ENCODE measurements at places on chromosomes 13 and 19.

DNA sequence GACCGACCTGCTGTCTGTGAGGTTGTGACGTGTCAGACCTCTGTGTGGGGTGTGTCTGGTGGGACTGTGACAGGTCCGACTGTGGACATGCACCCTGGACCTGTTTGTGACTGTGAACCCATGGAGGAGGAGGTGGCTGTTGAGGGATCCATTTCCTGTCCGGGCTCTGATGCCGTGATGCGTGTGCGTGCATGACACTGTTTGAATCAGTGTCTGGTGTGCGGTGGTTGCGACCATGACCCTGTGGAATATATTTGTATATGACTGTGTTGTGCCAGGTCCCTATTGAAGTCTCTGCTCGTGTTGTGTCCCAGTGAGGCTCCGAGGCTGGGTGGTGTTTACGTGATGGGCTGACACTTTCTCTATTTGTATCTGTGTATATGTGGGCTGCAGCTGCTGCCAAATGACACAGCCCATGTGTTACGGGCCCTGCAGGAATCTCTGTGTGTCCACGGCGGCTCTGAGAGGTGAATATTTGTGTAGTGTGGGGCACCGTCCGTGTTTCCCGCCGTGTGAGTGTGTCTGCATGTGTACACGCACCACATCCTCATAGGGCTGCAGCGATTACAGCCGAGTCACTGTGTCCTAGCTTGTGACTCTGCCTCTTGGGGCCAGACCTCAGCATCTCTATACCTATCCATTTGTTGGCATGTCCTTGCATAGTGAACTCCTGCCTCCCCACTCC lies 18.3 kb downstream of the CCDC97 start:
- DNase-seq, result no peak

- DNase-seq, result no peak
These were observed at the start of gene MYH14 for GRCh38 chr19:50203281-50204080. Gene MYH14 (plus strand): TSS chr19:50203622. CDS start chr19:50210366, 6,744 bp downstream.

- no peak for DNase-seq
These were observed 397.8 kb downstream of the SLITRK5 start for GRCh38 chr13:88068975-88069374.

GRCh38 chr19:1275976-1276627 lies 772 bp downstream of the FAM174C start:
- DNase-seq, result no peak

DNA sequence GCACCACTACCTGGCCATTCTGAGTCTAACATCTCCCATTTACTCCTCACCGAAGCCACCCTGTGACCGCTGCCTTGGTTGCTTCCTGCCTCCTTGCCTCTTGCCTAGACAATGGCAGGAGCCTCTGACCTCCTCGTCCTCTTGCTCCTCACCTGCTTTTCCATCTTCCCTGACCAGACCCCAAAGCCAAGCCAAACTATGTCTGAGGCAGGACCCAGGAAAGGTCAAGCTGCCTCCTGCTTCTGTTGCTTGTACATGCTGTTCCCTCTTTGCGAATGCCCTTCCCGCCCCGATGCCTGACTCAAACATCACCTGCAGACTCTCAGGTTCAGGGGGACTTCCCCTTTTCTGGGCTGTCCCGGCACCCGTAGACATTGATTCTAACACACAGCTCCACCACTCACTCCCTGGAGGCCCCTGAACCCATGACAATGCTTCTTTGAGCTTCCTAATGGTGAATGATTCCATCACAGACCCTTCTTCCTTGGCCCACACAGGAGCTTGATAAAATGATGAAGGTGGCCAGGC lies 60.8 kb downstream of the F2RL3 start:
- DNase-seq, result no peak

DNA sequence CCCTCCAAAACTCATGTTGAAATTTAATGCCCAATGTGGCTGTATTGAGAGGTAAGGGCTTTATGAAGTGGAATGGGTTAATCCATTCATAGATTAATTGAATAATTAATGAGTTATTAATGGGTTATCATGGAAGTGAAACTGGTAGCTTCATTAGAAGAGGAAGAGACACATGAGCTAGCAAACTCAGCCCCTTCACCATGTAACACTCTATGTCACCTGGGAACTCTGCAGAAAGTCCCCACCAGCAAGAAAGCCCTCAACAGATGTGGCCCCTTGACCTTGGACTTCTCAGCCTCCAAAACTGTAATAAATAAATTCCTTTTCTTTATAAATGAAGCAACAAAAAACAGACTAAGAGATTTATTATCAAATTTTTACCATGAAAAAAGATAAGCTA lies 223.5 kb downstream of the KLF12 start:
- no peak for DNase-seq

- no peak for DNase-seq
These were observed 32.9 kb upstream of the SLC7A9 start for GRCh38 chr19:32902448-32902847.

GRCh38 chr19:28899703-28900102 lies 313.2 kb downstream of the UQCRFS1 start:
- DNase-seq, result no peak

GRCh38 chr19:30003866-30004265 lies 61.8 kb downstream of the URI1 start:
- no peak for DNase-seq

GRCh38 chr13:63190742-63191141 lies 1775.1 kb upstream of the PCDH20 start:
- DNase-seq, result no peak

- DNase-seq, result no peak
These were observed 941.3 kb upstream of the PCDH20 start for GRCh38 chr13:62356977-62357376.

DNA sequence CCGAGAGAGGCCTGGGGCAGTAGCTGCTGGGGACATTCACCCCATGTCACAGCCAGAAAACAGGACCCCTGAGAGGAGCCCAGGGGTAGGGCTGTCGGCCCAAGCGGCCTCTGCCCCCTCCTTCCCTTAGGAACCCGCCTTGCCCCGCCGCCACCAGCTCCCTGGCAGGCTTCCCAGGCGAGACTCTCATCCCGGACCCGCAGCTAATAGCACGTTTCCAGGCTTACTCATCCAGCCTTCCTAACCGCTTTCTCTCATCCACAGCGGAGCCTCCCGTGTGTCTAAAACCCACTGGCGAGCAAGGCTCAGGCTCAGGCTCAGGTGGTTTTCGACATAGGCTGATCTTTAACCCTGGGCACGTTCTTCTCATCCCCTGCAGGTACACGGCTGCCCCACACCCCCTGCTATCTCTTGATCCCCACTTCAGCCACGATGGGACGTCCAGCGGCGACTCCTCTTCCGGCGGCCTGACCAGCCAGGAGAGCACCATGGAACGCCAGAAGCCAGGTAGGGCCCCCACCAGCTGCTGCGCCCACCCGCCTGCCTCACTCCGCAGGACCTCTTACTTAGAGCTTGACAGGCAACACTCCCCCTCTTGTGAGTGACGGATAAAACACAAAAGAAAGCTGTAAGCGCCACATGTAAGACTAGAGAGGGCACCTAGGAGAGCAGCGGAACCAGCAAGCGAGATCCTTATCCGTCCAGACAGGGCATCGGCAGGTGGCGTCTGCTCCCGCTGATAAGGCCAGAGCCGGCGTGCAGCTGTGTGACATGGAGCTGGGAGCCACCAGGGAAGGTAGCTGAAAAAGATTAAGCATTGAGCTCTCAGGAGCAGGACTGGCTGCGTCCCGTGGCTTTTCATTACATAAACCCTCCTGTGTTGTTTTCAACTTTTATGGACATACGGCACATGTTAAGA lies 71.3 kb downstream of the DPF1 start:
- DNase-seq, result no peak

- DNase-seq, result no peak
These were observed 4.9 kb downstream of the RCBTB2 start for GRCh38 chr13:48527955-48528354.

- DNase-seq, result peak; percentile 49
These were observed at the start of gene FXYD5 for GRCh38 chr19:35154525-35155406. Gene FXYD5 (plus strand): TSS chr19:35154735. CDS start chr19:35155551, 816 bp downstream.

DNA sequence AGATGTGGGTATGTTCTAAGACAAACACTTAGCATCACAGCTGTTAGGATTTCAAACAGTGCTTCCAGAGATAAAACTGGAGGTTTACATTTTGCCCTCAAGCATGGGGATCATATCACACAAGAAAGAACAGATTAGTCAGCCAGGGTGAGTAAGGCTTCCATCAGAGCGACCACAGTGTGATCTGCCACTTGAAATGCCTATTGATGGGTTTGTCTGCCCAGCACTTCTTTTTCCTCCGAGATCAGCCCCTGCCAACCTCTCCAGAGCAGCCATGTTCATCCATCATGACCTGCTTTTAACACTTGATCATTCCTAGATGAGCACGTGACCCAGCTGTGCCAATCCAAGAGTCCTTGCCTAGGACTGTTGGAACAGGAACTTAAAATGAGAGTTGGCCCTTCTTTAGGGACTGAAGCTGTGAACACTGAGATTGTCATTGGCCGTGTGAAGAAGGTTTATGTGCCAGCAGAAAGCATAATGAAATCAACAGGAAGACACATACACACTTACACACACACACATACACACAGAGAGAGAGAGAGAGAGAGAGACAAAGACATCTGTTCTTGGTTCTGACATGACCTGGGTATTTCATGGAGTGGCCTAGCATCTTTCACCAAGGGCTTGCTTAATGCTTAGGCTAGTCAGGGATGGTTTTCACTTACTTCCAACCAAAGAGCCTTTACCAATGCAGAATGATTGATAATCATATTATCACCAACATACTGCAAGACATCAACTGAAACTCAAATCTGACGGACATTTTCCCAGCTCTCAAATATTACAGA lies 5.2 kb upstream of the CEBPG start:
- DNase-seq, result no peak

DNA sequence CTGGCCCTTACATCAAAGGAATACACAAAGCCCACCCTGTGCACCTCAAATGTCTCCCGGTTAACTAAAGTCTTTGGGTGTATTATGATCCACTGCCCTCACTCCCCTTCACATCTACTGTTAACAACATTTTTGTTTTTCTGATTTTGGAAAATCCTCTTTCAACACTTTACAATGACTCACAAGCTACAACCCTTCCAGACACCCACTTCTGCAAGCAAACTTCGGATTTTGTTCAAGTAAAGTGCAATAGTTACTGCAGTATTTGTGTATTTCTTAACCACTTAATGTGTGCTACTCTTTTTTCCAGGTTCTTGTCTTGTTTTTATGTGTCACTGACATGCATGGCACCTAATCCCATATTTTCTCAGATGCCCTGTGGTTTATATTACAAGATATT lies 101.1 kb downstream of the EDNRB start:
- DNase-seq, result no peak

DNA sequence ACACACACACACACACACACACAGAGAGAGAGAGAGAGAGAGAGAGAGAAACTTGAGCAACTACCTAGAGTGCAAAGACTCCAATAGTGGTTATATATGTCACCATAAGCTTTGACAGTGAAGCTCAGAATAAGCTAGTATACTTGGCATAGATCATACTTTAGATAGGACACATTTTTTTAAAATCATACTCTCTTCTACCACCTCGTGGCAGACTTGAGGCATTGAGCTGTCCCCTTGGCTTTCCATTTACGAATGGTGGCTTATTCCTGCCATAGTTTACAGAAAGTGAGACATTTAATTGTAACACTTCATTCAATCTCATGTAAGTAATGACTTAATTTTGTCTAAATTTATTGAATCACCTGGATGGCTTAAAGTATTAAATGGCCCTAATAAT lies 108.2 kb downstream of the EDNRB start:
- peak; percentile 6 for DNase-seq

DNA sequence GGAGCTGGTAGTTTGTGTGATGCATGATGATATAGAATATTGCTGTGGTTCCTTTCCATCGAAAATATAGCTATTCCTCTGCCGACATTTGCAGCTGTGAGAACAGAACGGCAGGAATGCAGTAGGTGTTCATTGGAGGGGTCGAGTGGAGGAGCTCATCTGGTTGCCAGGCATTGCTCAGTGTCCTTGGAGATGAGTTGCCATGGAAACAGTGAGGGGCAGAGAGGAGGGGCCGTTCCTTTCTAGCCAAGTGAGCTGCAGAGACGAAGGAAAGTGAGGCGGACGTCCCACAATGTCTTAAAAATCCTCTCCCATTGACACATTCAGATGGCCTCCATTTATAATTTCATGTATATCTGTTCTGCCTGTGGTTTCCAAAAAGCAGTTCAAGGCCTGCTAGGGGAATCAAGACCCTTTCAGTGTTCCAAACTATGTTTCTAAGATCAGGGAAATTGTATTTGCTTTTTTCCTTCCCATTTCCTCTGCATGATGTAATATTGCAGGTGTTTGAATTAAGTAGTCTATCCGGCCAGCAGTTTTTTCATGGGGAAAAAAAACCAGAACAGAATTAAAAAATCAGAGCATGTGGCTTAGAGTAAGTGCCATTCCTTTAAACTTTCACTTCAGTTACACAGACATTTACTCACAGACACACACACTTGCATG lies 41.2 kb upstream of the ZNF835 start:
- no peak for DNase-seq

DNA sequence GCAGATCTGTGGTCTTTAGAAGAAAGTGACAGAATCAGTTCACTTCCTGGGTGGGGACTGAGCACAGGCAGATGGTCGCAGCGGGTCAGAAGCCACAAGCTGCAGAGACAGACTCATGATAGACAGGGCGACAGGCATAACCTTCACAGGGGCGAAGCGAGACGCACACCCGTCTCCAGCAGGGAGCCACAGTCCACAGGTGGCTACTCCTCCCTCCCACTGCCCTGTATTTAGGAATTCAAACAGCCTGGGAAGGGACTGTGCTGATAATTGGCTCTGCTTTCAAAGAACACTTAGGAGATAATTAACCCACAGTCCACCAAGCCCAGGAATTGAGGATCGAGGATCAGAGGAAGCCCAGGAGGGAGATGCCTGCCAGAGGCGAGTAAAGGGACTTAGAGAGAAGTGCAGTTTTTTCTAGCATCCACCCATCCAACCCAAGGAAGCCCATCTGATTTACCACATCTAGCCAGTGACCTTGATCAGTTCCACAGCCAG lies 23.2 kb downstream of the RFX2 start:
- DNase-seq, result no peak

GRCh38 chr13:99046851-99047250 lies 69.0 kb upstream of the DOCK9 start:
- no peak for DNase-seq

DNA sequence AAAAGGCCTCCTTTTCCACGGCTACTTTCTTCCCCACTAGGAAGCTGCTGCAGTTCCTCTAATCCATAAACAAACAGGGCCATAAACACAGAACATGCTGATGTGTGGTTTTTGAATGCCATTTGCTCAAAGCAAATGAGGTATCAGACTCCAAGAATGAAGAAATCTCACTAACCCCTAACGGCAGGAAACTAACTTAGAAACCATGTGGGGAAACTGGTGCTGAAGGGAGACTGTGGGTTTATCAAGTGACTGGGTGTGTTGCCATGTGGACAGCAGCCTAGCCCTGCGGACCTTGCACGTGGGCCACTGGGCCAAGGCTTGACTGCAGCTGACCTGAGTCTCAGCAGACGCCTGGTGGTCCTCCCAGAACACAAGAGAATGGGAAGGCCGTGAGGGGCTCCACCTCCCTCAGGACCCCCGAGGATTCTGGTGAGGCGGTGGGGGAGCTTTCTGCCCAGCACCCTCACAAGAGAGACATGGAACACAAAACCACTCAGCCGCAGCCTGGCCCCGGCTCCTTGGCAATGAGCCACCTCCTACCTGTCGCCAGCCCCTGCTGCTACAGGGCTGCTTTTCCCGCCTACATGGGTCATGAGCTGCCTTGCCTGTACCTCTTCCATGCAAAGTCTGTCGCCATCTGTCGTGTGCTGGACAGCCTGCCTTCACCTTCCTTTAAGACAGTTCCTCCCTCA lies 10.6 kb downstream of the SLC15A1 start:
- DNase-seq, result no peak
